ENCODE measurements at places on chromosomes 7 and 10.

DNA sequence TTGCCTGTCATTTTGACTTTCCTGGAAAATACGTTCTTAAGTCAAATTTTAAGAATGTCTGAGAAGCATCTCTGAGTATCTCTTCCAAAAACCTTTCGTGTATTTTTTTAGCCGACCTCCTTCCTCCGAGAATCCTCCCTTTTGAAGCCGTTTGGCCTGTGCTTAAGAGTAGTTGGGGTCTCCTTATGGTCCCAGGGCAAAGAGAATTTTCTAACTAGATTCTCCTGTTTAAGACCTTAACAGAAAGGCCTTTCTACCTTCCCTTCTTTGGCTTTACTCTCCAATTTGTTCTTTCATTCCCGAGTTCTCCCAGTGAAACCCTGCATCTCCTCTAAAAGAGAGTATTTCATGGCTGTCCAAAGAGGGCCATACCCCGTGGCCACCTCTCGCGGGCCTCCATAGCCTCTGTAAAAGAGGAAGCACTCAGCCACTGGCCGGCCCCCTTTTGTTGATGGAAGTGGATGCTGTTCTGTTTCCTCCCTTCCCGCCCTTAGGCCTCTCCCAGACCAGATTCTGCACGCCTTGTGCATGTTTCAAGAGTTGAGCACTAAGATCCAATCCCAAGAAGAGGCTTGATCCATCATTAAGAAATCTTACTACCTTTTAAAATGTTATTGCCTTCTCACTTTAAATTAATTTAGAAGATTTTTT lies 6.6 kb upstream of the FEZF1 start:
- DNase-seq: no peak

DNA sequence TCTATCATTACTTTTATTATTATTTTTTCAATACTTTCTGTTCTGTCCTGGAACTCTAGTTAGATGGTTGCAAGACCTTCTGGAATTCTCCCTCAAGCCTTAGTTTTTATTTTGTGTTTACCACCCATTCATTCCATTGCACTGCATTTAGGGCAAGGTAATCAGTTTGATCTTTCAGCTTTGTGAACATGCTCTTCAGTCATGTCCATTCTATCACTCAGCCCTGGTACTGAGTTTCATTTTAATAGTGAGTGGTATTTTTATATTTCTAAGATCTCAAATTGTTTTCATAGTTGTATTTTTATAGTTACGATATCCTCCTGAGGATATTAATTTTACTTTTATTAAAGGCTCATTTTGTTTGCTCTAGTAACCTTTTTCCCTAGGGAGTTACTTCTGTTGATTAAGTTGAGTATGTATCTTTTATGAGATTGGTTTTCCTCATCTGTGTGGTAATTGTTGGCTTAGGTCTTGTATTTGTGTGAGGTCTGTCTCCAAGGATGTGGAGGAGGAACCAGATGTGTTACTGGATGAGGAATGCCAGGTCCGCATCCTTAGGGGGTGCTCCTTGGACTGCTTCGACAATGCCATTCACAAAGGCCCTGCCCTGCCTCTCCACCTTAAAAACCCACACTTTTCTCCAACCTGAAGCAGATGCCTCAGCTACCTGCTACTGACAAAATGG lies 46.7 kb upstream of the RAB18 start:
- DNase-seq: no peak

- DNase-seq: no peak
These were observed 3.0 kb downstream of the BAMBI start for GRCh38 chr10:28680358-28680752.

GRCh38 chr10:46001187-46001756 lies 29.0 kb downstream of the TIMM23 start:
- DNase-seq: no peak

- no peak for DNase-seq
These were observed 5.3 kb upstream of the ZNRF2 start for GRCh38 chr7:30278849-30279652.

- no peak for DNase-seq
These were observed 608.5 kb upstream of the GALNT17 start for GRCh38 chr7:70523249-70523988.

- no peak for DNase-seq
These were observed 6.6 kb upstream of the REPIN1 start for GRCh38 chr7:150361807-150362621.

- DNase-seq: no peak
These were observed 1191.4 kb upstream of the PHF14 start for GRCh38 chr7:9782275-9782674.

All from astrocyte of the cerebellum (primary cell).